ENCODE measurements at places on chromosomes 6 and 20.

GRCh38 chr6:118649918-118650581 lies 1.3 kb downstream of the CEP85L start:
- DNase-seq: no peak

GRCh38 chr6:154661768-154662167 lies 71.4 kb upstream of the SCAF8 start:
- DNase-seq: no peak

DNA sequence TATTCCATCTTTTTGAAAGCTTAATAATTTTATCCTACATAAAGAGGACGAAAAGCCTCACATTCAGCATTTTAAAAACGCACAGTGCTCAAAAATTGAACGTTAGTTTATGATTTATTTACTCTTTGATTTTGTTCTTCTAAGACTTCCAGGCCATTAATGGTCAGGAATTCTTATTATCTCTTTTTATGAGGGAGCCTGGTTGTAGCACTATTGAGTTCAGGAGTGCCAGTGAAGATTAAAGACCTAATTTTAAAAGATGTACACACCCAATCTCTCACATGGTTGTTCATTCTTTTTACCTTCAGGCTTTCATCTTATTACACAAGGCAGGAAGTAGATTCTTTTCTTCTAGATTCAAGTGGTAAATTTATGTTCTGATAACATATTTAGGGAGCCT lies 68.6 kb downstream of the HDDC2 start:
- no peak for DNase-seq

DNA sequence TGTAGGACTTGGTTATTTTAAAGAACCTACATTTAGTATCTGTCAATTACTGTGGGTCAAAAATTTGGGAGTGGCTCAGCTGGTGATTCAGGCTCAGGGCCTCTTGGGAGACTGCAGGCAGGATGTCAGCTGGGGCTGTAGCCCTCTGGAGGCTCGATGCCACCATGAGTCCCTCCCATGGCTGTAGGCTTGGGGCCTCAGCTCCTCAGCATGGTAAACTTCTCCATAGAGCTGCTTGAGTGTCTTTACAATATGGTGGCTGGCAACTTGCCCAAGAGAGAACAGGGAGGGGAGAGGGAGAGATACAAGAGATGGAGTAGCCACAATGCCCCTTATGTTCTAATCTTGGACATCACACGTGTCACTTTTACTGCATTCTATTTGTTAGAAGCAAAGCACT lies 470.4 kb downstream of the CDH26 start:
- DNase-seq: no peak

DNA sequence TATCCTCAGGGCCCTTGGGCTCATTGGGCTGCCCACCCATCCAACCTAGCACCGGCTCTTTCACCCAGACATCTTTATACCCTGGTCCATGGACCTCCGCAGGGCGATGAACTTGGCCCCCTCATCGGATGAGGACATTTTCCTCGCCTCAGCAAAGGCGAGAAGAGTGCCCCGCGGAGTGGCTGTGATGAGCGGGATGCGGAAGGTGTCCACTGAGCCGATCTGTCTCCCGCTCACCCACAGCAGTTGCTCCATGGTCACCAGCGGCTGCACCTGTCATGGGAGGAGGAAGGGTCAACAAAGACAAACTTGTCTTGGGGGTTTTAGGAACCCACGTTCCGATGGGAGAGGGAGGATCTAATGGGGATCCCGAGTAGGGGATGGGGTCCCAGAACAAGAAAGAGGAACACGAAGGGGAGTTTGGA lies 690 bp downstream of the NEU1 start:
- DNase-seq: no peak

DNA sequence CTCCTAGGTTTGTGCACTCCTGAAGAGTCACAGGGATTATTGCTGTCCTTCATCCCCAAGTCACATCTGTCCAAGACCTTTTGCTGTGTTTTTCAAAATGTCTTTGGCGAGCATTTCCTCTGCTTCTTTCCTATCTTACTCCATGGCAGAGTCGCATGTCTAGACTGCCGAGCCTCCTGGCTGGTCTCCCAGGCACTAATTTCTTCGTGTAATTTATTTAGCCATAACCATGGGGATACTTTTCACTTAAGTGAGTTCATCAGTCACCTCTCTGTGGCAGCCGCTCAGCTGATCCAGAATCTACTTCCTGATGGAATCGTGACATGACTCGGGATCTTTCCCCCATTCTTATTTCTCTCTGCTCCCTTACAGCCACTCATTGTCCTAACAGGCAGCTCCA lies 25.8 kb downstream of the ADGRF5 start:
- DNase-seq: no peak

GRCh38 chr6:53432318-53433161 lies 83.8 kb upstream of the ELOVL5 start:
- DNase-seq: peak; percentile 80

GRCh38 chr6:51768087-51768486 lies 319.3 kb downstream of the PKHD1 start:
- DNase-seq: no peak

DNA sequence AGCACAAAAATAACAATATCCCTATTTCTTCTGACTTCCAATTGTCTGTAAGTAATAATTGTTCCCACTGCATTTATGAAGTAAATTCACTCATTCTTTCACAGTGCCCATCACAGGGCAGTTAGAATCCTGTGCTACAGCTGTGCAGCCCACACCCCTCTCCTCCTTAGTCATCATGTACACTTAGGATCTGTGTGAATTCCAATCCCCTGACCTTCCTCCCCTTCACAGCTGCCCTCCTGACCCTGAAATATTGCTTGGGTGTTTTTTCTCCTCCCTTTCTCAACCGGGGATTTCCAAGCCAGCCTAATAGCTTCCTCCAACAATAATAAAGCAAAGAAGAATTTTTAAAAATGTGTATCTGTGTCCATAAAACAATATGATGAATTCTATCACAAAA lies 91.5 kb upstream of the BEND6 start:
- no peak for DNase-seq

DNA sequence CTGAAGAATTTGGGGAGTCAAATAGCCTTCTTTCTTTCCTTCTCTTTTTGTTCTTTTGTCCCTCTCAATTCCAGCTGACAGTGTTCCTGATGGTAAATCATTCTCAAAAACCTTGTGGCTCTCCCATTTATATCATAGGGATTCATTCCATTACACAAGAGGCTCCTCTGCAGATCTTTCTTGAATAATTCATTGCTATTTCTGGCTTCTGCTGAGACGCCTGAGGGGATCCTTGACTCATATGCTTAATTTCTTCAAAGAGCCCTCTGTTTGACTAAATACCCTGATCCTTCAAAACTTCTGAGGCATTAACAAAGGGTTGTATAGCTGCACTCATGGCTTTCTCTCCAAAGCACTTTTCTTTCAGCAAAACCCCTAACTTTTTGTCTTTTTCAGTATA lies 289.3 kb downstream of the FARS2 start:
- no peak for DNase-seq

DNA sequence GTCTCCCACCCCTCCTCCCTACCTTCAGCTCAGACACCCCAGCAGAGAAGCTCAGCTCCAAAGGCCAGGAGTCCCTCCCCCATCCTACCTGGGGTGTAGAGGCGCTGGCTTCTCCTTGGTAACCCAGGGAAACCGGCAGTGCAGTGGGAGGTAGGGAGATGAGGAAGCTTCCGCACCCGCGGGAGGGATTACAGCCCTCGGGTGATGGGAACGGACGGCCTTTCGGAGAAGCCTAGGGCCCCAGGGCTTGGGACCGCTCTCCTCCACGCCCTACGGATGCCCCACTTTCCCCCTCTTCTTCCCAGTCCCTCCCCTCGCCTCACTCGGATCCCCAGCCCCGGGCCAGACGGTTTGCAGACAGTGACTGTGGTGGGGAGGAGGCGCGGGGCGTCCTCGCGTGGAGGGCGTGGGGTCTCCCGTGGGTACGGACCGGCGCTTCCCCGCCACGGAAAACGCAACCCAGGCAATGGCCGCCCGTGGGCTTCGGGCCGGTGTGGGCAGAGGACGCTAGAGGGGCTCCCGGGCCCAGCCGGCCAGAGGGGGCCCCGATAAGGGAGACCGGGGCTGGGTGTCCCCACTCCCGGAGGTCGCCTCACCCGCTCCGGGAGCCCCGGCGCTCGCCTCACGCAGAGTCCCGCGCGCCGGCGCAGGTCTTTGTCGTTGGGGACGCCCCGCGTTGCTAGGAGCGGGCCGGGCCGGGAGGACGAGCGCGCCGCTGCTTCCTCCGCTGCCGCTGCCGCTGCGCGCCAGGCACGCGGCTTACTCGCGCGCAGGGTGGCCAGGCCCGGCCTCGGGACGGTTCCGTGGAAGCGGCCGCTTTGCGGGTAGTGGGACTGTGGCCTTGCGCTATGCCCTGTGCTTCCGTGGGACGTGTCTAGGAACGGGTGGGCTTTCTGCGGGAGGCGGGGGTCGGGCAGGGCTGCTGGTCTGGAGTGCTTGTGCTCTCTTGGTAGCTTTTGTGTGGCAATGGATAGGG lies 15.8 kb downstream of the AARS2 start:
- DNase-seq: peak; percentile 5

DNA sequence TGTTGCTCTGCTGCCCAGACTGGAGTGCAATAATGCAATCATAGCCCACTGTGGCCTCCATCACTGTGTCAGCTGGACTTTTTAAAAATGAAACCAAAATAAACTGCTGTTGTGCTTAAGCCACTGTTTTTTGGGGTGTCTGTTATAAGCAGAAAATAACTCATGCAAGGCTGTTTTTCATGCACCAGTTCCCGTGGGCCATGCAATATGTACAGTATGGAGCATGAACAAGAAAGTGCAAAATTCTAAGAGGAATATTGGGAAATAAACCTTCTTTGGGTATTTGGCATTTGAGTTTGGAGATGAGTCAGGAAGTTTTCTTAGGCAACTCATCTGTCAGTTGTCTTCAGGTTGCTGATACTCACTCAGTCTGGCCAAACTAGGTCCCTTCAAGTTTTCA lies 14.9 kb upstream of the ZFAND3 start:
- no peak for DNase-seq

GRCh38 chr6:166389119-166389518 lies 6.4 kb upstream of the MPC1 start:
- DNase-seq: no peak

All from stromal cell of bone marrow (primary cell).